Prostate gland (tissue), 2 donors: ENCODE measurements at places on chromosomes 1 and 21. TPM values are rescaled to one million over a fixed set of nuclear protein-coding genes. Genes with fewer than 3 reads are reported as not detected.

DNA sequence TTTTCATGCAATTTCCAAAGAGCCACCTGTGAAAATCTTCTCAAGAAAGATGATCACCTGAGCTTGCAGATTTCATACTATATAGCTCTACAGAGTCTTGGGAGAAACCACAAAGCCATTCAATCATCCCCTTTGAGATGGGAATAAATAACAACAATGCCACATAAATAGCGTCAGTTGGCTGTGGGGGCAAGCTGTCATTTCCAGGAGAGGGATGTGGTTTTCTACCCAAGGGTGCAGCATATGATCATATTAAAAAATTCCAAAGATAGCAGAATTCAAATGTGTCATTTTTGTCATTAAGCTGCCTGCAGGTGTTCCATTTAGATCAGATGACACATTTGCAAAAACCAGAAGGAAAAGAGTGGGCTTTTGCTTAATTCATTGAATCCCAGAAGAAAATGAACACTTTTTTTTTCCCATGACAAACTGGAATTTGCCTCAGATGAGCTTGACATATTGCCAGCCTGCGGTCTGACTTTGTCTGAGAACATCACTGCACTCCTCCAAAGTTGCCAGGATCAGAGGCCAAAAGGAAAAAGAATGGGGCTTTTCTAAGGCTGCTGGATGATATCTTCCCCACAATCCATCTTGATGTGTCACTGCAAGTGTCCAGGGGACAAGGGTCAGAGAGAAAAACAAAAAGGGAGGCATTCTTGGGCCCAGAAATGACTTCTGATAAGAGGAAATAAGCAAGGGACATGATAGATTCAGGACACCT, 314.1 kb upstream of the USP25 start:
- H3K4me3 ChIP-seq: no peak overlapping the region
- H3K27ac ChIP-seq: no peak overlapping the region
- H3K4me1 ChIP-seq: no peaks in the 10 kb centered on the region
- DNase-seq: no peak

DNA sequence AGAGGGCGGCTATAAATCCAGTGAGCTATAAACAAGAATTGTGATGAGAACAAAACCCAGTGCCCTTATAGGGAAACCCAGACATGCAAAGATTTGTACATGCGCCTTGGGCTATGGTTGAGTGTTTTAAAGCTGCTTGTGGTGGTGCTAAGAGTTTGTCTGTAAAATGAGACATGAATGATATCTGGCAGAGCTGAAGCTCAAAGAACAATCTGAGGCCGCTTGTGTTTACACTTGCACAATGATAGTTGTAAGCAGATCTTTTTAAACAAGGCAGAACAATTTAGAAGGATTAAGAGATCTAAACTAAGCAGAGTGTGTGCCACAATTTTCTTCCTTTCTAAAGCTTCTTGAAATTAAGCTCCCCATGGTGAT, 80.4 kb upstream of the ADAMTS5 start:
- no peak for DNase-seq
- H3K4me1 ChIP-seq: no peaks in the 10 kb centered on the region
- no peaks in the 10 kb centered on the region for H3K36me3 ChIP-seq
- no peaks in the 10 kb centered on the region for H3K27me3 ChIP-seq
- no peak overlapping the region for H3K4me3 ChIP-seq
- no peak overlapping the region for H3K27ac ChIP-seq

- DNase-seq: no peak
- no peak overlapping the region for H3K27ac ChIP-seq
- H3K4me3 ChIP-seq: no peak overlapping the region
- no peaks in the 10 kb centered on the region for H3K27me3 ChIP-seq
- no peaks in the 10 kb centered on the region for H3K36me3 ChIP-seq
Observed at GRCh38 chr1:81547261-81547911, 253.3 kb upstream of the ADGRL2 start.

- peaks cover 3% of the 10 kb centered on the region for H3K36me3 ChIP-seq
- DNase-seq: no peak
- peaks cover under 1% of the 10 kb centered on the region for H3K4me1 ChIP-seq
Observed at GRCh38 chr1:173749137-173749536, 34.4 kb downstream of the KLHL20 start.

GRCh38 chr1:98389809-98390208, 271.7 kb upstream of the SNX7 start:
- H3K27ac ChIP-seq: no peak overlapping the region
- no peaks in the 10 kb centered on the region for H3K36me3 ChIP-seq
- DNase-seq: no peak
- H3K27me3 ChIP-seq: no peaks in the 10 kb centered on the region
- H3K4me1 ChIP-seq: no peaks in the 10 kb centered on the region

- DNase-seq: no peak
- H3K36me3 ChIP-seq: no peaks in the 10 kb centered on the region
- H3K27ac ChIP-seq: no peak overlapping the region
Observed at GRCh38 chr1:31855038-31855845, 39.4 kb upstream of the SPOCD1 start.

DNA sequence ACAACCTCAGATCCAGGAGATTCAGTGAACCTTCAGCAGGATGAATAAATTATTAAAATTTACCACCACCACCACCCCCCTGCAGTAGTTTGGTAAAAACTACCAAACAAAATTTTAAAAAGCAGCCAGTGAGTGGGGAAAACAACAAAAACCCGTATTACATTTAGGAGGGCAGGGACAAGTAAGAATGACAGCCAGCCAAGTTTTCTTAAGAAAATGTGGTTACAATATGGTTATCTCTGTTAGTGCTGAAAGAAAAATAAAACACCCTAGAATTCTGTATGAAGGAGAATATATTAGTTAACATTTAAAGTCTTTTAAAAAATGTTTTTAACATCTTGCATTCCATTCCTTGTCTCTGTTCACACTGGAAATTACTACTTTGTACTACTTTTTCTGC, 14.7 kb downstream of the CD46 start:
- no peaks in the 10 kb centered on the region for H3K36me3 ChIP-seq
- no peak overlapping the region for H3K27ac ChIP-seq
- DNase-seq: no peak
- H3K4me3 ChIP-seq: no peak overlapping the region
- H3K4me1 ChIP-seq: no peaks in the 10 kb centered on the region
- H3K27me3 ChIP-seq: no peaks in the 10 kb centered on the region

GRCh38 chr1:74486036-74486435, 26.4 kb downstream of the LRRC53 start:
- no peaks in the 10 kb centered on the region for H3K4me1 ChIP-seq
- H3K4me3 ChIP-seq: no peak overlapping the region

- peak overlapping the region; percentile 99 for H3K27ac ChIP-seq
- no peaks in the 10 kb centered on the region for H3K27me3 ChIP-seq
- H3K36me3 ChIP-seq: no peaks in the 10 kb centered on the region
- peak overlapping the region; percentile 59 for H3K4me3 ChIP-seq
- peak; percentile 97 for DNase-seq
- peaks cover 7% of the 10 kb centered on the region for H3K4me1 ChIP-seq
Observed at GRCh38 chr1:26864610-26865480, 1.9 kb downstream of the SFN start.

- no peak overlapping the region for H3K4me3 ChIP-seq
- H3K36me3 ChIP-seq: no peaks in the 10 kb centered on the region
- H3K27ac ChIP-seq: peak overlapping the region; percentile 60
- H3K27me3 ChIP-seq: no peaks in the 10 kb centered on the region
Observed at GRCh38 chr1:109370712-109371340, 26.9 kb downstream of the SORT1 start.

DNA sequence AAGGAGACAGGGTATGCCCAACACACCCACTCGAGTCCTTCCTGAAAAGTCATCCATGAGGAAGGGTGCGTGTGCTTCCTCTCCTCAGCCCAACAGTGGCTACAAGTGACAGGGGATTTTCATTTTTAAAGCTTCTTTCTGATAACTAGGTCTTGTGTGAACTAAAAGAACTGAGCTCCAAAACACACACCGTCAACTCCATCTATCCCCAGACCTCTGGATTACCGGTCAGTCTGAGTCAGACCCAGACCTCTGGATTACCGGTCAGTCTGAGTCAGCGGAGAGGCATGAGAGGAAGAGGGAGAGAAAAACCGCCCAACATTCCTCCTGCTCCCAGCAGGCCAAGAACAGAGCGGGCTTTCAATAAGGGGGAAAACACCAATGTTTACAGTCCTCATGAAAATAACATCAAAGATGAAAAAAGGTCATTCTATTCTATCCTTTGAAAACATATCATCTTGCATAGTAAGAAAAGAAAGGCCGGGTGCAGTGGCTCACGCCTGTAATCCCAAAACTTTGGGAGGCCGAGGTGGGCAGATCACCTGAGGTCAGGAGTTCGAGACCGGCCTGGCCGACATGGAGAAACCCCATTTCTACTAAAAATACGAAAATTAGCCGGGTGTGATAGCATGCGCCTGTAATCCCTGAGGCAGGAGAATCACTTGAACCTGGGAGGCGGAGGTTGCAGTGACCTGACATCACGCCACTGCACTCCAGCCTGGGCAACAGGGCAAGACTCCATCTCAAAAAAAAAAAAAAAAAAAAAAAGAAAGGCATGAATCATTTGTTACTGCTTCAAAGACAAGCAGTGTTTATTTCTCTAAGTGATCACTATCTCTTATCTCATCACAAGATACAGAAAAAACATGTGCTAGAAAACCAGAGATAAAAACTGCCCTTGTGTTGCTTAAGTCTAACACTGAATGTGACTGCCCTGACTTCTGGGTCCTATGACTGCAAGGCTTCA, 3.4 kb downstream of the PTTG1IP start:
- H3K4me1 ChIP-seq: peaks cover 27% of the 10 kb centered on the region
- H3K36me3 ChIP-seq: no peaks in the 10 kb centered on the region
- no peak for DNase-seq
- no peaks in the 10 kb centered on the region for H3K27me3 ChIP-seq

GRCh38 chr1:47725000-47725473, 272.1 kb downstream of the TRABD2B start:
- no peak overlapping the region for H3K27ac ChIP-seq
- H3K4me3 ChIP-seq: no peak overlapping the region
- H3K27me3 ChIP-seq: peaks cover 15% of the 10 kb centered on the region
- no peaks in the 10 kb centered on the region for H3K36me3 ChIP-seq

DNA sequence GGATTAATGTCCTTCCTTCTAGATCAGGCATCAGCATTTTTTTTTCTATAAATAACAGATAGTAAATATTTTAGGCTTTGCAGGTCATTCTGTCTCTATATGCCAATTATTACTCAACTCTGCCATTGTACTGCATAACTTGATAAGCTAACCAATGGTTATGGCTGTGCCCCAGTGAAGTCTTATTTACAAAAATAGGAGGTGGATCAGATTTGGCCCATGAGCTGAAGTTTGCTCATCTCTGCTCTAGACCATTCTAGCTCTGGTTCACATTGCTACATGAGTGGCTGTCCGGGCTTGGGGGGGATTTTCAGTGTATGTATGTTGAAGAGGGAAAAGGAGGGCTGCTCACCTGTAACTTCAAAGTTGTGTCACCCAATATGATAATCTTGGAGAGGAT, 10.1 kb downstream of the RAB7B start:
- no peaks in the 10 kb centered on the region for H3K4me1 ChIP-seq
- no peak for DNase-seq
- H3K4me3 ChIP-seq: no peak overlapping the region
- H3K27me3 ChIP-seq: no peaks in the 10 kb centered on the region
- H3K27ac ChIP-seq: no peak overlapping the region

- no peak overlapping the region for H3K27ac ChIP-seq
- no peaks in the 10 kb centered on the region for H3K36me3 ChIP-seq
- H3K4me3 ChIP-seq: no peak overlapping the region
Observed at GRCh38 chr1:179747611-179748010, 4.5 kb downstream of the FAM163A start.

- H3K27ac ChIP-seq: no peak overlapping the region
- H3K36me3 ChIP-seq: no peaks in the 10 kb centered on the region
- no peaks in the 10 kb centered on the region for H3K27me3 ChIP-seq
- no peak overlapping the region for H3K4me3 ChIP-seq
- H3K4me1 ChIP-seq: no peaks in the 10 kb centered on the region
Observed at GRCh38 chr1:91013302-91013701, 8.5 kb downstream of the ZNF644 start.

- no peaks in the 10 kb centered on the region for H3K36me3 ChIP-seq
- no peaks in the 10 kb centered on the region for H3K27me3 ChIP-seq
- DNase-seq: no peak
- H3K4me3 ChIP-seq: no peak overlapping the region
- H3K4me1 ChIP-seq: no peaks in the 10 kb centered on the region
- H3K27ac ChIP-seq: no peak overlapping the region
Observed at GRCh38 chr1:14782741-14783591, 184.5 kb downstream of the KAZN start.

DNA sequence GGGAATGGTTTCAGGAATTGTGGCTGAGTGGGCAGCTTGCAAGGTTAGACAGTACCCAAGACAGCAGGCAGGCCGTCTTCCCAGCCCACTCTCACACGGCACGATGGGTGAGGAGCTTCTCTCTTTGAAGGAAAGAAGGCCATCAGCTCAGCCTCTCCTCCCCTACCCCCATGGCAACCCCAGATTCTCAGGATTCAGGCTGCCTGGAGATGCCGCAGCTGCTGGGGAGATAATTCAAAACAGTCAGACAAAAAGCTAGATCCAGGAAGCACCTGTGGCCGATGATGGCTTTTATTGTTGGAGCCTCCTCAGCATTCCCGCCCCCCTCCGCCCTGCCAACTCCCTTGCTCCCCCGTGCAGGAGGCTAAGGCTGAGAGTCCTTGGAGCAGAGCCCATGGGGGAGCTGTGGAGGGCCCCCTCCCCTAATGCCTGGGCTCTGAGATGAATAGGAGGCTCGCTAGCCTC, 220.5 kb downstream of the TRABD2B start:
- no peaks in the 10 kb centered on the region for H3K36me3 ChIP-seq
- H3K4me3 ChIP-seq: no peak overlapping the region
- H3K27me3 ChIP-seq: no peaks in the 10 kb centered on the region
- peaks cover 4% of the 10 kb centered on the region for H3K4me1 ChIP-seq

- DNase-seq: peak; percentile 15
- no peak overlapping the region for H3K4me3 ChIP-seq
- H3K4me1 ChIP-seq: no peaks in the 10 kb centered on the region
- peak overlapping the region; percentile 72 for H3K27ac ChIP-seq
- no peaks in the 10 kb centered on the region for H3K27me3 ChIP-seq
Observed at GRCh38 chr1:55580845-55581332, 365.7 kb upstream of the USP24 start.

DNA sequence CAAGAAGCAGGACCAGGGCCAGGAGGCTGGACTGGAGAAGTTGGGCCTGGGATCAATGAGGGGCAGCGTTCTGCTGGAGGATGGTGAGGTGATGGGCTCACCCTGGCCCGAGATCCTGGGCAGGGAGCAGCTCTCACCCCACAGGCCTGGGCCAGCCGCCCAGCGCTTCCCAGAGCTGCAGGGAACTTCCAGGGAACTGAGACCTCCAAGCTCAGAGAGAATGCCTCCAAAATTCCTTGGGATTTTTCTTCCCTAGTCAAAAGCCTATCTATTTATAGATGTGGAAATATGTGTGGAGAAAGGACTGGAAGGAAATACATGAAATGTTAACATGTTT, 121.2 kb downstream of the SPSB1 start:
- H3K4me1 ChIP-seq: no peaks in the 10 kb centered on the region
- H3K27ac ChIP-seq: peak overlapping the region; percentile 42
- H3K4me3 ChIP-seq: no peak overlapping the region

Gene CA14
- total RNA-seq: 0.36 TPM

Gene SPSB1
- total RNA-seq: 57.1 TPM

Gene ATAD3C
- 9.9 TPM for total RNA-seq

Gene UBL4B
- total RNA-seq: not detected

Gene GPR61
- not detected for total RNA-seq

Gene TRAF3IP3
- total RNA-seq: 1.6 TPM

Gene SRSF4
- 55.2 TPM for total RNA-seq

Gene MAEL
- 32.7 TPM for total RNA-seq
